ENCODE measurements at places on chromosomes 16 and 17.

DNA sequence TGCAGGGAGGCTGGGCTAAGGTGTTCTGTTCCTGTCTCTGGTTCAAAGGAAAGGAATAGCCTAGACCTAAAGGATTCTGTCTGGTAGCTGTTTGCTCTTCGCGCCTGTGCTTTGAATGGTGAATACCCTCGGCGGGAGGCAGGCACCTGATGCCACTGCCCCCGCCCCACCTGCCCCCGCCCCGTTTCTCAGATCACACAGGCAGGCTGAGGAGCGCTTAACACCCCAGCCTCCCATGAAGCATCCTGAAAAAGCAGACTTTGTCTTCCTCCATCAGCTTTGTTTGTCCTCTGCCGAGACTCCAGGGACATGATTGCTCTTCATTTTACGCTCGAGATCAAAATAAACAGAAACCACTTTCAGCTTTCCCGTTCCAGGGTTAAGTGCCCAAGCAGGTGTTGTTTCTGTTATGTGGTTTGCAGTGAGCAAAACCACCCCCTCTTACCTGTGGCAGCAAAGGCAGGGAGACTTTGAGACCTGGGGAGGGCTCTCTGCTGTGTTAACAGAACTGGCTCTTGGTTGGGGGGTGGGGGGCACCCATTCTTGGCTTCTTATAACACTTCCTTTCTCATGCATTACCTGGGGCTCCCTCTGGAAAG lies 452.1 kb downstream of the WWOX start:
- peak; percentile 90 for DNase-seq

GRCh38 chr17:42508426-42509165 lies 27.4 kb upstream of the NAGLU start:
- no peak for DNase-seq

DNA sequence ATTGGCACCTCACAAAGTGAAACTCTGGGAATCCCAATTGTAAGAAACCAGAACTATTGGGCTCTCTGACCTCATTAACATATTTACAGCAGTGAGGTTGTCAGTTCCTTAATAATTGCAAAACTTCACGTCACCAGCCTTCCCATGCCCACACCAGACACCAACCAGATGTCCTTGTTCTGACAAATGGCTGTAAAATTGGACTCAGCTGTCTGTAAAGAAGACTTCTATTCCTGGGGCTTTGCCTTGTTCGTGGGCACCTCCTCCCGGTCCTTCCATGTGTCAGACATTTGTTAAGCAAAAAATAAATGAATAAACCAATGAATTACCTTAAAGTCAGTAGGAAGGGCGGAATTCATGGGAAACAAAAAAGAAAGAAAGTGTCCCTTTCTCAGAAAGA lies 284.3 kb upstream of the CDH11 start:
- DNase-seq, result no peak

DNA sequence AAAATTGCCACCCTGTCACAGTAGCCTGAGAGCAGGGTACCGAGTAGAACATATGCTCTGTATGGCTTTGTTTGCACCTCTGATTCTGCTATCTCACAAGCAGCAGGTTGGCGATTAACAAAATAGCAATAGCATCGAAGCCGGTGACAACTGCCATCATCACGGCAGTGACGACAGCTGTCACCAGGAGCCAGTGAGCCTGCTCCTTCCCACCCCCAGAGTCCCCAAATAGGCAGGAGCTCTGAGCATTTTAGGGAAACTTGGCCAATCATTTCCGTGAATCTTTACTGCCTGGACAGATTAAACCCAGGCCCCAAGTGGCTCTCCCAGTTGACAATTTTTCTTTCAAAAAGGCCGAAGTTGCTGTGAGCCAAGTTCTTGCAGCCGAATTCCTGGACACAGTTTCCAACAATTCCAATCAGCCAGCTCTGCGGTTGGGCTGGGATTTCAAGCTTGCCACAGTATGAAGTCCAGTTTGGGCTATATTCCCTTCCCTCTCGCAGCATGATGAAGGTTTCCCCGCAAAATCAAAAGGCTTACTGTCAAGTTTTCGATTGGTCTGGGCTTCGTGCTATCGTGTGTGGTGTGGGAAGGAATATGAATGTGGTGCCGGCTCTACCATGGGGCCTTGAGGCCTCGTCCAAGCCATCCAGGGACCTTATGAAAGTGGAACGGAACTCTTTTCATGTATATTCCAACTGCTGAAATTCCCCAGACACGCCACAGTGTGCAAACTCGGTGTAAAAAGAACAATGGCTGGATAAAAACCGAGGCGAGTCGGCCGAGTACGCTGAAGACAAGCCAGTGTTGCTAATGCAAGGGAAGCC lies 186.6 kb downstream of the C16orf78 start:
- DNase-seq, result no peak

- DNase-seq, result peak; percentile 24
Measured at GRCh38 chr17:82365606-82366295, 5.8 kb upstream of the UTS2R start.
